Fibroblast of upper back skin (primary cell): ENCODE measurements at places on chromosomes 7 and 10.

DNA sequence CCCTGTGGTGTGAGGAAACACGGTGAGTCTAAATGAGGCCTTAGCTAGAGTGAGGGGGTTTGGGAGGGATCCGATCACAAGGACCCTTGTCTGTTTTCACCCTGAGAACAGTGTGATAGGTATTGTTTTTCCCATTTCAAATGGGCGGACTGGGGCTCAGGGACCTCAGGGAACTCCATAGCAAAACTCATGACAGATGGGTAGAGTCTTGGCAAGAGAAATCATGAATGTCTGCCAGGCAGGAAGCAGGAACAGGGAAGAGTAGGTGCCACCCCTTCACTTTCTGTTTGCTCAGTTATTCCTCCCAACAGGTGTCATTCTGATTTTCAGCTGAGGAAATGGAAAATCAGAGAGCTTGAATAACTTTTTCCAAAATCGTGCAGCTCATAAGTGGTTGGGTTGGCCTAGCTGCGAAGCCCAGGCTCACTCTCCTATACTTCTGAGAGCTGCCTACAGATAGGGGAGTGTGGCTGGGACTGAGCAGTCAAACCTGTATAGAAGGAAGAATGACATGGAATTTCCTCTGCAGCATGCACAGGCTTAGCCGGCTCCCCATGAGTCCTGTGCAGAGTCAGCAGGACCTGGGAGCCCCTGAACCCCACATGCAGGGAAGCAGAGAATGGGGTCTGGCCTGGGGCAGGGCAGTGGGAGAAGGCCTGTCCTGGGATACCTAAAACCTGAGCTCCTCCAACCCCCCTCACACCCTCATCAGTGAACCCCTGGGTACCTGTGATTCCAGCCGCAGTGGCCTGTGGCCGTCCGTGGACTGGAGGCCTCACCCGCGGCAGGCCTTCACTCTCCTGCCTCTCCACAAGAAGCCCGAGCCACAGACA lies 17.6 kb upstream of the C10orf105 start:
- no peak for DNase-seq

DNA sequence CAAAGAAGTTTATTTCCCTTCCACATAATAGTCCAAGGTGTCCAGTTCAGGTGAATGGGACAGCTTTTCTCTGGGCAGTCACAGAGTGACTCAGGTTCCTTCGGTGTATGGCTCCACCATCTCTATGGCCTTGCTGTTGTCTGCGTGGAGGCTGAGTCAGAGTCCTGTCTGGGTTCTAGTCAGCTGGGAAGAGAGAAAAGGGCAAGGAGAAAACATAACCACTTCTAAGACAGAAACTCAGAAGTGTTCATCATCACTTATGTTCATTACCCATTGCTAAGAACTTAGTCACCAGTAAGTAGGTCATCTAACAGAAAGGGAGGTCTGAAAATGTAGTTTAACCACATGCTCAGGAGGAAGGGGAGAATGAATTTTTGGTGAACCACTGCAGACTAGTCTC lies 32.4 kb upstream of the CCDC7 start:
- peak; percentile 97 for DNase-seq

GRCh38 chr10:24115403-24115802 lies 93.5 kb upstream of the KIAA1217 start:
- DNase-seq = no peak

- DNase-seq = no peak
These were observed 2.3 kb downstream of the GSDME start for GRCh38 chr7:24754906-24755506.

GRCh38 chr7:38190011-38190410 lies 12.0 kb downstream of the STARD3NL start:
- DNase-seq = peak; percentile 49

DNA sequence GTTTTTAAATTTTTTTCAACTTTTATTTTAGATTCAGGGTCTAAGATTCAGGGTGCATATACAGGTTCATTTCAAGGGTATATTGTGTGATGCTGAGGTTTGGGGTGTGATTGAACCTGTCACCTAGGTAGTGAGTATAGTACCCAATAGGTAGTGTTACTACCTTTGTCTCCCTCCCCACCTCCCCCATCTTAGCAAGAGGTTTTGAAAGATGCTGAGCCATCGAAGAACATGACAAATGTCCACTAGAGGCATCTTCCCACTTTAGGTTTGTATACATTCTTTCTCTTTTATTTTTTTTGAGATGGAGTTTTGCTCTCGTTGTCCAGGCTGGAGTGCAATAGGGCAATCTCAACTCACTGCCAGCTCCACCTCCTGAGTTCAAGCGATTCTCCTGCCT lies 880 bp upstream of the MGAM2 start:
- DNase-seq = no peak

DNA sequence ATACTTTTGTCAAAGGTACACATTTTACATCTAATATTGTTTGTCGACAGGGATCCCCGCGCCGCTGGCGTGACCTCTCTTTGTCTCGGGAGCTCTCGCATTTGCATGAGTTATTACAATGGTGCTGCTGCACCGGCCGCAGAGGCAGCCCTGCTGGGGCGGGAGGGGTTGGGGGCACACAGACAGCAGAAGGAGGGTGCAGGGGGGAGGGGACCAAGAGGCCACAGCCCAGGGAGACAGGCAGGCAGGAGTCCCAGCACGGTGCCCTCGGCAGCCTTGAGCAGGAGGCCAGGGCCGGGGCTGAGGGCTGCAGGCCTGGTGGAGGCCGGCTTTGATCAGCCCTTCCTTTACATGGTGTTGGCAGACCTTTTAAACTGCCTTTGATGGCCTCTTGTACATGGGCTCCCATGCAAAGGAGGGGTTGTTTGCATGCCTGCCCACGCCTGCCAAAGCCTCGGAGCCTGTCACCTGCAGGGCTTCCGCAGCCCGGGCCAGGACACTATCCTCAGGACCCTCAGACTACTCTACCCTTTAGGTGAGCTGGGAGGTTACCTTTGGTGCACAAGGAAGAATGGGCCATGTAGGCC lies 95.5 kb downstream of the EBF3 start:
- DNase-seq = no peak

- no peak for DNase-seq
These were observed 15.2 kb downstream of the STAMBPL1 start for GRCh38 chr10:88895250-88895649.

DNA sequence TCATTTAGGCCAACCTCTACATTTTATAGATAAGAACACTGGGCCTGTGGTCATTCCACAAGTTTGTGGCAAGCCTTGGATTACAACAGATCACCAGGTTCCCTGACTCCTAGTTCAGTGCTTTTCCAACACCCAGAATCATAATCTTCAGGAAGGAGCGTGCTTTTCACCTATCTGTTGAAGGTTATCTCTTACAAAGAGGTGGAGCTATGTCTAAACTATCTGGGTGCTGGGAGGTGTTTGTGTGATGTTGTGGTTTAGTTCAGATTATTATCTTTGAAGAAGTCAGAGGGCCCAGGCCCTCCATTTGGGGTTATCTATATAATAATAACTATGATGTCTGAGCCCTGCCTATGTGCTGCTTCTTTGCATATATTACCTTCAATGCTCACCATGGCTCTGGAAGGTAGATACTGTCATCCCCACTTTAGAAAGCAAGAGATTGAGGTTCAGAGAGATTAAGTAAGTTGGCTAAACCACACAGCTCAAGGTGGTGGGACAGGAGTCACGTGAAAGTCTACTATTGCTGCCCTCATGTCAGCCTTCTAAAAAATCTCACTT lies 24.0 kb downstream of the IL2RA start:
- no peak for DNase-seq

- DNase-seq = no peak
These were observed 39.7 kb upstream of the JCAD start for GRCh38 chr10:30099101-30099500.

DNA sequence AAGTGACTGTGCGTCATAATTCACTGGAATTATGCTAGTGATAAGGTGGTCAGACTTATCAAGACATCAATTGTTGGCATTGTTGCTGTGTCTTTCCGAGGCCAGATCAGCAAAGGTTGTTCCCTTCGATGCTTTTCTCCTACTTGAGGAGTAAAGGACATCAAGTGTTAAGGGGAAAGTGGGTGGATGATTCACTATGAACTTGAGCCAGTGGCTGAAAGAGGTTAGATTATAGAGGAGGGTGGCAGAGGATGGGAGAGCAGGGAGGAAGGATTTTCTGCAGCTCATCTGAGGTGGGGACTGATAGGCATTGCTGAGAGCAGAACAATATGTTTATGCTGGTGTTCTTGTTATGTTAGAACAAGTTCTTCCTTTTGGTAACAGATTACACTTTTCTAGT lies 131.4 kb upstream of the AGR3 start:
- no peak for DNase-seq

- DNase-seq = no peak
These were observed 128.3 kb upstream of the COBL start for GRCh38 chr7:51444936-51445335.

DNA sequence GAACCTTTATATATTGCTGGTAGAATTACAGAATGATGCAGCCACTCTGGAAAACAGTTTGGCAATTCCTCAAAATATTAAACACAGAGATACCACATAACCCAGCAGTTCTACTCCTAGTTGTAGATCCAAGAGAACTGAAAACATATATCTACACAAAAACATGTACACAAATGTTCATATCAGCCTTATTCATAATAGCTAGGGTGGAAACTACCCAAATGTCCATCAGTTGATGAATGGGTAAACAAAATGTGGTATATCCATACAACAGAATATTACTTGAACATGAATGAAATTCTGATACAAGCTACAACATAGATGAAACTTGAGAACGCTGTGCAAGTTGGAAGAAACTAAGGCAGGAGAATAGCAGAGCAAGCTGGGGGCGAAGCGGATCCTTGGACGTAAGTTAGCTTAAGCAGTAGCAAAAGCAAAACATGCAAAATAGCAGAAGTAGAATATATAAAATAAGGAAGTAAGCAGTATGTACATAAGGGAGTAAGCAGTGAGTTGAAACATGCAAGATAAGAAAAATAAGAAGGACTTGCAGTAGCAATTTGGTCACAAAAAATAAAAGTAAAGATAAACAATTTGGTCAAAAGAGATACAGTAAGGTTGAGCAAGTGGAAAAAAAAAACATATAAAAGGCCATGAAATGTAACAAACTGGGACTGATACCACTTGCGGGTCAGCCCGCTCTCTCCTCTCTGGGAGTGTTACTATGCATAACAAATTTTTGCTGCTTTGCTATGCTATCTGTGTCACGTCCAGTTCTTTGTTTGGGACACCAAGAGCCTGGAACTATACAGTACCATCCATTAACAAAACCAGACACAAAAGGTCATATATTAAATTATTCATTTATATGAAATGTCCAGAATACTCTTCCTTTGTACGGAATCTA lies 18.0 kb upstream of the HILPDA start:
- no peak for DNase-seq

DNA sequence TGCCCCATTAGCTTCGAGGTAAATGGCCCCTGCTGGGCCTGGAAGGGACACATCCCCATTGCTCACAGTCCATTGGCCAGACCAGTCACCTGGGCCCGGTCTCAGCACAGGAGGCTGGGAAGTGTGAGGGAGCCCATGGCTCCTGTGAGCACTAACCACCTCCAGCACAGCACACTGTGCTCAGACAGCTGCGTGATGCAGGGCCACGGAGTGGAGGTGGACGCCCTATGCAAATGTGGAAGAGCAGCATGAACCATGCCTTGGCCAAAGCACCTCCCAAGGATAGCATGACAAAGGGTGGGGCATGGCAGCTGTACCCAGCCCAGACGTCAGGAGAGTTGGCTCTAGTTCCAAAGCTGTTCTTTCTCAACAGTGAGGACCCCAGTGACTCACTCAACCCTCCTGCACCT lies 120.1 kb upstream of the ZMIZ1 start:
- DNase-seq = no peak

- peak; percentile 58 for DNase-seq
These were observed 89.5 kb upstream of the FAM3C start for GRCh38 chr7:121485467-121486243.

GRCh38 chr7:139915864-139916716 lies 87.0 kb downstream of the TBXAS1 start:
- DNase-seq = peak; percentile 98

DNA sequence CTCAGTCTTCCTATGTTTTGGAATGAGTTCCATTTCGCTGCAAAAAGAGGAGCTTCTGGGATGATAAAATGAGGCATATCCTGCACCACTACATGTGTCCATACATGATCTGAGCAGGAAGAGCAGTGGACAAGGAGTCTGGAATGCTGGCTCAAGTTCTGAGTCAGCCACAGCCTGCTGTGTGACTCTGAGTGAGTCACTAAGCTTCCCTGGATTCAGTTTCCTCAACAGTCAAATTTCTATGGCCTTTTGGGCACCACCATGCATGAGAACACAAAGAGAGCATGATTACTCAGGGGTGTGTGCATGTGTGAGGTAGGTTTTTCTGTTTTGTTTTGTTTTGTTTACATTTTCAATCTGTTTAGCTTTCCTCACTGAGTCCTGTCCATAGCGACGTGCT lies 254.6 kb downstream of the ANKRD30A start:
- DNase-seq = no peak

DNA sequence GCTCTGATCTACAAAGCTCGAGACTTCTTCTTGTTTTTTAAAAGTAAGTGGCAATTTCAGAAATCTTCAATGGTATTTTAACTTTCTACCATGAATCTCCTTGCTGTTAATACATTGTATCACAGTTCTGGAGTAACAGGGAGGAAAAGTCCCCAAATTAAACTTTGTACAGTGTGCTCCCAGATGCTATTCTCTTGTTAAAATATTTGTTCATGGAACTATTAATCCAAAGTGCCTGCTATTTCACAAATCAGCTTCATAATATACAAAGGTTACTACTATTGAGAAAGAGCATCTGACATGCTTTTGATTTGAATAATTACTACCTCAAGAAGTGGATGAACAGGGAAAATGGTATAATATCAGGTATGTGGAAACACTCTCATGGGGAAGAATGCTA lies 36.6 kb downstream of the SIRT1 start:
- no peak for DNase-seq

DNA sequence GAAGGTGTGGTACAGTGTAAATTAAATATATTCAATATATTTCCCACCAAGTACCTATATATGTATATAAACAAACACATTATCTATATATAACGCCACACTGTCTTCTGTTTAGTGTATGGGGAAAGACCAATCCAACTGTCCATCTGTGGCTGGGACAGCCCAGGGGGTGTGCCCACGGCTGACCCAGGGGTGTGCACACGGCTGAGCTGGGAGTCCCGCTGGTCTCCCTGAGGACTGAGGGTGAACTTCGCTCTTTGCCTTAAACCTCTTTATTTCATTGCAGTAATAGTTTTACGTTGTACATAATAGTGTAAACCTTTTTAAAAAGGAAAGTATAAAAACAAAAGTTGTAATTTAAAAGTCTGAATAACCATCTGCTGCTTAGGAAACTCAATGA lies 6.3 kb downstream of the EN2 start:
- no peak for DNase-seq

DNA sequence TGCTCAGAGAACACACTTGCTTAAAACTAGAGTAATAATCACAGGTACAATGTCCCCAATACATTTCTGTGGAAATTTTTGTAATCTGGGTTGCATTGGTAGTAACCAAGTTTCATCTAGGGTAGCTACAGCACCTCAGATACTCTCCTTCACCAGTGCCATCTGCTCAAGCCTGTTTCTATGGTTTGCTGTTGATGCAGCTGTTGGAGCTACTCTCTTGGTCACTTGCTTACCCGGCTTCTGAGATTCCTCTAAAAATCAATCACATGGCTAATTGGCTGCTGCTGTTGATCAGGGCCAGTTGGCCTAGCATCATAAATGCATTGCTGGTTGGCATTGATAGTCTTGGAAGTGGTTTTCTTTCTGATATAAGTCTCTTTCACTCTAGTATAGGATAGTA lies 220.8 kb downstream of the BICC1 start:
- DNase-seq = no peak

GRCh38 chr10:119502209-119502608 lies 40.3 kb downstream of the RGS10 start:
- no peak for DNase-seq
